Aorta (tissue), 5 donors: ENCODE measurements at places on chromosomes 6 and 20. TPM values are rescaled to one million over a fixed set of nuclear protein-coding genes. Genes with fewer than 3 reads are reported as not detected.

The RNF182 gene
- 0.36 TPM for total RNA-seq

The CARMIL1 gene
- total RNA-seq: 33.9 TPM

The NTSR1 gene
- total RNA-seq: not detected

The CST7 gene
- total RNA-seq: 3.1 TPM

The EPPIN gene
- not detected for total RNA-seq

The NKAPL gene
- 3.2 TPM for total RNA-seq

The BRPF3 gene
- 26.4 TPM for total RNA-seq

The FIG4 gene
- 26.7 TPM for total RNA-seq

DNA sequence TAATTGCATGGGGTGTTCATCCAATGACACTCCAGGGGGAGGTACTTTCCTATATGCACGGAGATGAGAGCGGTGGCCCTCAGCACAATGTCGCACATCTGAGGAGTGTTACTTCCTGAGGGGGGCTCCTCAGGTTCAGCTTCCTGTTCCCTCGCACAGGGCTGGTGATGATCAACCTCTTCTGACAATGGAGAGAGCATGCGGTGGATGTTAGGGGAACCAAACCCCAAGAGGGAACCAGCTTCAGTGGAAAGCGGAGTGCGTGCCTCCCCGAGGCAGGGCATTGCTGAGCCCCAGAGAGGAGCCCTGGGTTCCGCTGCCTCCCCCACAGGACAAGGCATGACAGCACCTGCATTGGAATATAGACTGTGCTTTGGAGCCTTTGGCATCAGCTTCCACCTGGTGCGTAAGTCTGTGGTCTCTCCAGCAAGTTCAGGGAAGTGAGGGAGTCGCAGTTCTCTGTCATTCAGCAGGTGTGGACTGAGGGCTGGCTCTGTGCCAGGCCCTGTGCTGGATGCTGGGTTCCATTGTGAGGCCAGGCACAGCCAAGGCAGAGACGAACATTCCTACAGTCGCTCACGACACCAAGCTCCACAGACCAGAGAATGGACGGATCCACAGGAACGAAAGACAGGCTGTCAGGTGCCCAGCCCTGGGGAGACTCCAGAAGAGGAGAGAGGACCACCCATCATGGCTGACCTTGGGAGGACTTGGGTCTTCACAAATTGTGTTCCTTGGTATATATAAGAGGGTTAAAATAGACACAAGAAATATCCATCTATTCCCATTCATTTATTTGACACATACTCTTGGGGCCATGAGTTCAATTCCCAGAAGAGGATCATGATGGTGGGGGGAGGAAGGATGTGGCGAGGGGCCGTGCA lies 3.9 kb upstream of the ZNF831 start:
- H3K36me3 ChIP-seq: no peaks in the 10 kb centered on the region
- DNase-seq: no peak

- H3K4me3 ChIP-seq: no peak overlapping the region
- no peaks in the 10 kb centered on the region for H3K36me3 ChIP-seq
- H3K27ac ChIP-seq: no peak overlapping the region
Observed at GRCh38 chr6:5152460-5152859, 67.3 kb downstream of the PPP1R3G start.

- H3K4me1 ChIP-seq: no peaks in the 10 kb centered on the region
- no peak overlapping the region for H3K4me3 ChIP-seq
- no peaks in the 10 kb centered on the region for H3K36me3 ChIP-seq
- no peaks in the 10 kb centered on the region for H3K27me3 ChIP-seq
Observed at GRCh38 chr20:7470912-7471311, 469.3 kb downstream of the HAO1 start.

DNA sequence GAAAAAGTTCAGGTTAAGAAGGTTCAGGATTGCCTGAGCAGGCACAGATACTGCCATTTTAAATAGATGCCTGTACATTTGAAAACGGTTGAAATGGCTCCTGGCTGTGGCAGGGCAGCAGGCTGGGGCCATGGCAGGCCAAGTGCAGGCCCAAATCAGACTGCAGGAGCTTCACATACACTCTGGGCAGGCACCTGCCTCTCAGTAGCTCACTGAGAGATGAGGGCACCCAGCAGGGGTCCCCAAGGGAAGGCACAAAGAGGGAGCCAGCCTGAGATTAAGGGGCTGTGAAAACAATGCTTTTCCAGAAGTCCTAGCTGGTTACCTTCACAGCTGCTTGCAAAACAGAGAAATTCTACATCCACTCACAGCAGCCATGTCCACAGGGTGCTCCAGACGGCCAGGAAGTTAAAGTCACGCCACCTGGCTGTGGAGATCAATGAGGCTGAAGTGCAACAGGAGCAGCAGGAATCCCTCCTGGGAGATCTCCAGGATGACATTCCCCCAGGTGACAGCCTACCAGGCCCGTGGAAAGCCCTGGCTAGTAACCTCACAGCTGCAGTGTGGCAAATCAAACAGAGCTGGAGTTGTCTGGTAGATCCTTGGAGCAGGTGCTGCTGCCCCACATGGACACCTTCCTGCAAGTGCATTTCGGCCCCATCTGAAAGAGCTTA lies 6.2 kb upstream of the RAET1E start:
- no peaks in the 10 kb centered on the region for H3K27me3 ChIP-seq
- no peaks in the 10 kb centered on the region for H3K4me1 ChIP-seq
- no peak overlapping the region for H3K27ac ChIP-seq

DNA sequence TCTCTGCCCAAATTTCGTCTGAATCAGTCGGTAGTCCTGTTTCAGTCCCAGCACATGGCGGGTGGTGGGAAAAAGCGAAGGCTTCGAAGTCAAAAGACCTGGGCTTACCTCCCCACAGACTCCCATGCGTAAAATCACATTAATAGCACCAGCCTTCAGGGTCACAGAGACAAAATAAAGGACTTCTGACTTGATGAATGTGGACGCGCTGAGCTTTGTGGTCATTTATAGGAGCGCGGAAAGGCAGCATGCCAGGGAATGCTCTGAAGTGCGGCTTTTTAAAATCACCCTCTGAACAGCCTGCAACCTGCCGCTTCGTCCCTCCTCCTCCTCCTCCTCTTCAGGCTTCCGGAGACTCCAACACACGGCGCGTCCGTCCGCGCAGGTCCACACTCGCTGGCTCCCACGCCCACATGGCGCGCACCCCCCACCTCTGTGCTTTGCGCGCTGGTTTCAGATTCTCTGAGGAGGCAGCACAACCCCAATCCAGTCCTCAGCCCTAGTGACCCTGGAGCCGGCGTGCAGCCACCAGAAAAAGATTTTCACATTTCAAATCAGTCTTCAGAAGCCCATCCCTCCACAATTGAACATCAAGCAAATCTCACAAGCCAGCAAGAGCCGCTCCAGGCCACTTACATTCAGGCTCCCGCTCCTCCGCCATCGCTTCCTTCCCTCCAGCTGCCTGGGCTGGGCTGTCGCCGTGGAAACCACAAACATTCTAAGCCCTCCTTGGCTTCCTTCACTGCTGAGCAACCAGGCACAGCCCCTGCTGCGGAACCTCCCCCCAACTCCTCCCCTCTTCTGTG lies at the start of gene C6orf118:
Gene C6orf118, minus strand, starts transcription at position 680 of the 806 bp plus-strand sequence. Its CDS starts 19 bp downstream, at position 661.
- peak; percentile 75 for DNase-seq
- H3K4me3 ChIP-seq: no peak within 1 kb of the TSS
- no peaks in the 10 kb centered on the region for H3K36me3 ChIP-seq
- H3K27ac ChIP-seq: no peak within 1 kb of the TSS
- H3K27me3 ChIP-seq: no peaks in the 10 kb centered on the region

- peaks cover 1% of the 10 kb centered on the region for H3K27me3 ChIP-seq
- DNase-seq: no peak
- no peak overlapping the region for H3K27ac ChIP-seq
- no peaks in the 10 kb centered on the region for H3K4me1 ChIP-seq
- no peaks in the 10 kb centered on the region for H3K36me3 ChIP-seq
Observed at GRCh38 chr6:111941686-111942330, 68.6 kb upstream of the FYN start.

- H3K27me3 ChIP-seq: no peaks in the 10 kb centered on the region
- H3K36me3 ChIP-seq: no peaks in the 10 kb centered on the region
- DNase-seq: no peak
- no peak overlapping the region for H3K27ac ChIP-seq
Observed at GRCh38 chr20:17667445-17667844, 14.6 kb downstream of the RRBP1 start.

GRCh38 chr6:62746968-62747367 lies 460.9 kb upstream of the KHDRBS2 start:
- DNase-seq: no peak
- no peaks in the 10 kb centered on the region for H3K4me1 ChIP-seq
- no peaks in the 10 kb centered on the region for H3K36me3 ChIP-seq
- no peak overlapping the region for H3K4me3 ChIP-seq

GRCh38 chr20:46849269-46849668 lies 45.4 kb upstream of the EYA2 start:
- no peak overlapping the region for H3K27ac ChIP-seq
- no peaks in the 10 kb centered on the region for H3K4me1 ChIP-seq
- H3K4me3 ChIP-seq: no peak overlapping the region
- H3K27me3 ChIP-seq: no peaks in the 10 kb centered on the region
- no peak for DNase-seq
- no peaks in the 10 kb centered on the region for H3K36me3 ChIP-seq

- DNase-seq: no peak
- no peaks in the 10 kb centered on the region for H3K4me1 ChIP-seq
- H3K4me3 ChIP-seq: no peak overlapping the region
- no peak overlapping the region for H3K27ac ChIP-seq
- no peaks in the 10 kb centered on the region for H3K27me3 ChIP-seq
- H3K36me3 ChIP-seq: no peaks in the 10 kb centered on the region
Observed at GRCh38 chr6:49052901-49053300, 410.2 kb downstream of the MMUT start.

- H3K27ac ChIP-seq: no peak overlapping the region
- no peaks in the 10 kb centered on the region for H3K27me3 ChIP-seq
- H3K4me3 ChIP-seq: no peak overlapping the region
- no peaks in the 10 kb centered on the region for H3K36me3 ChIP-seq
- no peaks in the 10 kb centered on the region for H3K4me1 ChIP-seq
Observed at GRCh38 chr20:51311636-51312479, 230.7 kb downstream of the NFATC2 start.

GRCh38 chr6:52590152-52590891 lies 13.5 kb upstream of the TRAM2 start:
- H3K27me3 ChIP-seq: no peaks in the 10 kb centered on the region
- no peaks in the 10 kb centered on the region for H3K36me3 ChIP-seq
- no peak for DNase-seq
- no peaks in the 10 kb centered on the region for H3K4me1 ChIP-seq
- H3K27ac ChIP-seq: no peak overlapping the region

DNA sequence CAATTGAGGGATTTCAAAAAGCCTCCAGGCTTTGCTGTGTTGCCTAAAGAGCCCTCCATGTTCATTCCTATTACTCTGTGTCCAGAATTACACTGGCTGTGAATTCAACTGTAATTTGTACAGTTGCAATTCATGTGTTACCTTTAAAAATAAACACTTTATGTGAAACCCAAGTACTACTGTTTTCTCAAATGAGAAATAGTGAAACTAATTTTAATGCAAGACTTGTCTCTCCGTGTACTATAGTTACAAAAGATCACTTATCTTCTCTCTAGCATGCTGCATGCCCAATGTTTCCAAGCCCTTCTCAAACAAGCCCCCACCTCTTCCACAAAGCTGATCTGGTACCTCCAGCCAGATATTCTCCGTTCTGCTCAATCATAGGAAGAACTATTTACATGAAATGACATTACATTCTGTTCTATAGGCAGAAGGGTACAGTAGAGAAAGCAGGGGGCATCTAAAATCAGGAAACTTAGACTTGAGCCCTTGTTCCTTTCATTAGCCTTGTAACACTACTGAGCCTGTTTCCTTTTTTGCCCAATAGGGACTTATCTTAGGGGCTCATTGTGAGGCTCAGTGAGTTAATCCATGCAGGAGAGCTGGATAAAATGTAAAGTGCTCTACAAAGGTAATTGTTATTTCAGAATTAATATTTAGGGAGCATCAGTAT lies 12.3 kb upstream of the COL9A1 start:
- H3K36me3 ChIP-seq: no peaks in the 10 kb centered on the region
- no peak overlapping the region for H3K27ac ChIP-seq
- no peaks in the 10 kb centered on the region for H3K4me1 ChIP-seq
- no peak for DNase-seq
- H3K27me3 ChIP-seq: no peaks in the 10 kb centered on the region
- no peak overlapping the region for H3K4me3 ChIP-seq

- H3K36me3 ChIP-seq: no peaks in the 10 kb centered on the region
- H3K4me3 ChIP-seq: no peak overlapping the region
- no peaks in the 10 kb centered on the region for H3K27me3 ChIP-seq
- H3K27ac ChIP-seq: no peak overlapping the region
- no peaks in the 10 kb centered on the region for H3K4me1 ChIP-seq
Observed at GRCh38 chr6:131840936-131841583, 33.2 kb downstream of the ENPP1 start.

- H3K4me1 ChIP-seq: no peaks in the 10 kb centered on the region
- no peak overlapping the region for H3K4me3 ChIP-seq
- H3K27me3 ChIP-seq: no peaks in the 10 kb centered on the region
- no peak overlapping the region for H3K27ac ChIP-seq
- no peak for DNase-seq
Observed at GRCh38 chr6:86961455-86962200, 24.3 kb downstream of the HTR1E start.

DNA sequence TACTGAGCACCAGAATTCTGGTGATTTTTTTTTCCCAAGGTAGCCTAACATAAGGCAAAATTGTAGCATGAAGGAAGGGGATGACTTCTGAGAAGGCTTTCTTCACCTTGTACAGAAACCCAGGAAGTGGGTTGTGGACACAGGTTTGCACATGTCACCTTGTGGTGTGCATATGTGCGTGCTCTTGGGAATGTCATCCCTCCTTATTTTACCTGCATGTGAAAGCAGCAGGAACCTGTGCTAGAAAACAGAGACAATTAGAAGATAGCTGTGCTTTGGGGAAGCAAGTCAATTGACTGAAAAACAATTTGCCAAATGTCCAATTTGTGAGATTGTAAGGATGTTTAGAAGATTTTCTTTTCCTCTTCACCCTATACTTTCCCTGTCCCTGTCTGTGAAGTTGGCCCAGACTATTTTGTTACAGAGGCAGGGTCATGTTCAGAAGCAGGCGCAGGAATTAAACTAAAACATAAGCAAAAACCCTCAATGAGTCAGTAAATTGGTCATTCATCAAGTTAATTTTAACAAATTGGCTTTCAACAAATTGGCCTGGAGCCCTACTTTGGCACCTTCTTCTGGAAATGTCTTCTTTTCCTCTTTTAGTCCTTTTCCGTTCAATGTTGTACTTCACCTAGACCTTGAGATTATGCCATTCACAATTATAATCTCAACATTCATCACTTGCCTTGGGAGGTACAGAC lies 261.2 kb downstream of the ADGB start:
- no peaks in the 10 kb centered on the region for H3K4me1 ChIP-seq
- H3K4me3 ChIP-seq: no peak overlapping the region
- DNase-seq: no peak
- no peaks in the 10 kb centered on the region for H3K36me3 ChIP-seq

GRCh38 chr6:83514866-83515466 lies 2.6 kb downstream of the PRSS35 start:
- H3K4me3 ChIP-seq: no peak overlapping the region
- no peaks in the 10 kb centered on the region for H3K27me3 ChIP-seq
- DNase-seq: no peak
- peaks cover 2% of the 10 kb centered on the region for H3K4me1 ChIP-seq
- no peaks in the 10 kb centered on the region for H3K36me3 ChIP-seq

GRCh38 chr20:48621376-48622078 lies 206.3 kb downstream of the PREX1 start:
- no peak overlapping the region for H3K27ac ChIP-seq
- no peaks in the 10 kb centered on the region for H3K4me1 ChIP-seq
- no peaks in the 10 kb centered on the region for H3K36me3 ChIP-seq
- no peak overlapping the region for H3K4me3 ChIP-seq
- peak; percentile 69 for DNase-seq

GRCh38 chr20:59933296-59933848 lies at the start of gene SYCP2:
Gene SYCP2, minus strand, starts transcription at chr20:59933637. Its CDS starts 11,224 bp downstream, at chr20:59922413.
- H3K27me3 ChIP-seq: no peaks in the 10 kb centered on the region
- DNase-seq: peak; percentile 67
- H3K27ac ChIP-seq: peak within 1 kb of the TSS; percentile 18
- no peaks in the 10 kb centered on the region for H3K36me3 ChIP-seq
